ENCODE measurements at places on chromosomes 1 and 21. TPM values are rescaled to one million over a fixed set of nuclear protein-coding genes. Genes with fewer than 3 reads are reported as not detected.

GRCh38 chr1:34978921-34979320, 6.2 kb downstream of the TMEM35B start:
- DNase-seq = no peak

- no peak for DNase-seq
Observed at GRCh38 chr1:52707927-52708655, 9.9 kb upstream of the COA7 start.

- no peak for DNase-seq
Observed at GRCh38 chr1:214075999-214076707, 88.4 kb downstream of the PROX1 start.

CACNA1S gene
- not detected for polyA plus RNA-seq

- no peak for DNase-seq
Observed at GRCh38 chr21:33761441-33762036, 119.2 kb downstream of the ITSN1 start.

RAB13 gene
- polyA plus RNA-seq = 177 TPM

DNA sequence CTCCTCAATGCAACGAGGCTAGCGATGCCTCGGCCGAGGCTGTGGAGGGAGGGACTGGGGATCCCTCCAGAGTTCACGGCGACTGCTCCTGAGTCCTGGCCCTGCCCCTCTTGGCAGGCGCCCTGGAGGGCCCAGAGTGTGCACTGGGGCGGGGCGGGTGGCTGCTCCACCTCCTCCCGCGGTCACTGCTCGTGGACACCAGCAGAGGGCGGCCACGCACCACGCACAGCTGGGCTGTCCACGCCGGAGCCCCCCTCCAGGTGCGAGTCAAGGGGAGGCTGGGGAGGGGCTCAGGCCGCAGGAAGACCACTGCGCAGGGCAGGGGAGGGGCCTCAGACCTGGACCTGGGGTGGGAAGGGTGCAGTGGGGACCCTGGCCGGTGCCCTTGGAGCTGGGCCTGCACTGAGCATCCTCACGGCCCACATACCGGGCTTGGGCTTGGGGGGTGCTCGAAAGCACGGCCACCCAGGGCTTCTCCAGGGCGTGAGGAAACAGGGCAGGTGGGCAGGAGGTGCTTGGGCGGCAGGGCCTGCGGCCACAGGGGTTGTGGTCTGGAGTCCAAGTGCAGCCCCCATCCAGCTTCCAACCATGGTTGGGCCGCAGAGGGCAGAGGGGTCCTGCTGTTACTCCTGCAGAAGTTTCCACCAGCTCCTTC, 20.6 kb upstream of the TTC34 start:
- DNase-seq = peak; percentile 58

- no peak for DNase-seq
Observed at GRCh38 chr1:29827801-29828525, 591.6 kb downstream of the PTPRU start.
